Pancreas (tissue), 10 donors: ENCODE measurements at places on chromosomes 1 and 21.

- no peak for DNase-seq
These were observed 712.1 kb upstream of the CXADR start for GRCh38 chr21:16800536-16801275.

DNA sequence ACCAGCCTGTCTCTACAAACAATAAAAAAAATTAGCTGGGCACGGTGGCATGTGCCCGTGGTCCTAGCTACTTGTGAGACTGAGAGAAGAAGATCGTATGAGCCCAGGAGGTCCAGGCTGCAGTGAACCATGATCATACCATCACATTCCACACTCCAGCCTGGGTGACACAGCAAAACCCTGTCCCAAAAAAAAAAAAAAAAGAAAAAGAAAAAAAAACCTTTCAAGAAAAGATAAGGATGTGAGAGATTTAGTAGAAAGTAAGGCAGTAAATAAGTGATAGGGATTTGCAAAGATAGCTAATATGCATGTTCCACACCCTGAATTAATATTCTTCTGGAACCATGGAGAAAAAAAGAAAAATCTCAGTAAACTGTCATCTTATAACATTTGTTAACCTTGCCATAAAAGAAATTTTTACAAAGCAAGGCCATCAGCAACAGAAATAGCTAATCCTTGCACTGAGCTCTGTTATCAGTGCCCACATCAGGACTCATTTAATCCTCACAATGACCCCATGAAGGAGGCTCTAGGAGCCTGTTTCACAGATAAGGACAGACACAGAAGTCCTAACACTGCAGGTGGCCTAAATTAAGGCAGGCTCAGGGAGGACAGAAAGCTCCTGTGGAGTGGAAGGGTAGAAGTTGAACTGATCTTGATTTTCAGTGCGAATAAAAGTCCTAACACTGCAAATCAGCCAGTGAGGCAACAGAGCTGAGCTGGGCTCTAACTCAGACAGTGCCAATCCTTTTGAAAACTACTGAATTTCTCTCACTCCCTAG, 7.6 kb downstream of the GNB1 start:
- no peak for DNase-seq

DNA sequence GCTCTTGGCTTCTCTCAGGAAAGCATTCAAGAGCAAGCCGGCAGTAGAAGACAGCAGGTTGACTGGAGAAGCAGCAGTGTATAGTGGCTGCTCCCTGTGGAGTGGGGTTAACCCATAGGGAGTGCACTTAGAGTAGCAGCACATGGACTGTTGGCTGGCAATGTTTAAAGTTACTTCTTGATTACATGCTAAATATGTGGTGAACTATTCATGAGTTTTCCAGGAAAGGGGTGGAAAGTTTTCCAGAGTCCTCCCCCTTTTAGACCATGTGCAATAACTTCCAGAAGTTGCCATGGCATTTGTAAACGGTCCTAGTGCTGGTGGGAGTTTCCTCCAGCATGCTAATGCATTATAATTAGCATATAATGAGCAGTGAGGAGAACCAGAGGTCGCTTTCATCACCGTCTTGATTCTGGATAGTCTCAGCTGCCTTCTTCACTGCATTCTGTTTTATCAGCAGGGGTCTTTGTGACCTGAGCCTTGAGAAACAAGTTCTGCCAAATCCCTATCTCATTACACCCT, 131.8 kb downstream of the CCDC185 start:
- DNase-seq = no peak

- DNase-seq = no peak
These were observed 49.5 kb downstream of the OLFML2B start for GRCh38 chr1:161973924-161974845.

DNA sequence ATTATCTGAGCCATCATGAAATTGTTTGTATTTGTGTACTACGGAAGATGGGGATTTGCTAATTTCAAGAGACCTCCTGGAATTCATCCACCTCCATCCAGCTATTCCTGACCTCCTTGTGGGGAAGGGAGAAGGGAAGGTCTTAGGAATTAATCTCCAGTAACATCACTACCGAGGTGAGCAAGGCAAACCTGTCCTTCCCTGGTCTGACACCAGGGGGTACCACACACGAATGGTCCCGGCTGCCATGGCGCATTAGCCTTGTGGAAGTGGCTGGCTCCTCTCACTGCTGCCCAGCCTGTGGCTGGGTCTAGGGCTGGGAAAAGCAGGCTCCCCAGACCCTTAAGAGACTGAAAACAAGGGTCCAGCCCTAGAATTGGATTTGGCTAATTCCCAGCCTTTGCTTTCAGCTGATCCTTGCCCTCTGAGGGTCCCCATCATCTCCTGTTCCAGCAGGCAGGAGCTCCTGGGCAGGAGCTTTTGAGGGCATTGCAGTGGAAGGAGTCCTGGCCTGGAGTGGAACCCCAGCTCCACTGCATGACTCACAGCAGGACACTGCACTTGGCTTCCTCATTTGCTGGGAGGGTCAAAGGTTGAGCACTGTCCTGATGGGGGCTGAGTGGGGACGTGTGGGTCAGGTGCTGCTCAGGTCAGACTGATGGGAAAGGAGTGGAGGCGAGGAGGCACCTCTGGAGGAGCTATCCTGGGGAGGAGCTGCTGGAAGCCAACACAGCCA, 34.8 kb downstream of the RIMS3 start:
- DNase-seq = peak; percentile 46

GRCh38 chr21:45288441-45288841, 746 bp upstream of the POFUT2 start:
- peak; percentile 82 for DNase-seq

DNA sequence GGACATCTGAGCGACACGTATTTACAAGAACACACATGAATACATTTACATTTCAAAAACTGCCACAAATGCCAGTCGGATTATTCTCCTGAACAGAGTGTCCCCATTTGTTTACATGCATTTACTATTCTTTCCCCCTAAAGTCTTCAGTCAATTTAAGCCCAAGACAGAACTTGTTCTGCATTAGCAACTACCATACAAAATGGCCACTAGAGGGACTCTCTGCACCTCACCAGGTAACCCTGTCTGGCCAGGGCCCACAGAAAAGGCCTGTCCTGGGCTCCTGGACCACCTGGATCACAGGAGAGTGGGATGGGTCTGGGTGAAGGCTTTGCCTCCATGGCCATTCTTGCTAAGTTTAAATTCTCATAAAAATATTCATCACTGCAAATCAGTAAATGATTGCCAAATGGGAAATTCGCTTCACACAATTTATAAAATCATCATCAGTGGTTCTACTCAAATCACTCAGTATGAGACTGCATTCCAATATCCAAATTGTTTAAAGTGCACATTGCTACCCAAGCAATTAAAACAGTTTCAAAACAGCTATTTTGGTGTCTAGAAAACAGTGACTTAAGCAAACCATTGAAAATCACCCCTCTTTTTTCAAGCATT, 12.5 kb upstream of the GUCA2A start:
- DNase-seq = no peak

DNA sequence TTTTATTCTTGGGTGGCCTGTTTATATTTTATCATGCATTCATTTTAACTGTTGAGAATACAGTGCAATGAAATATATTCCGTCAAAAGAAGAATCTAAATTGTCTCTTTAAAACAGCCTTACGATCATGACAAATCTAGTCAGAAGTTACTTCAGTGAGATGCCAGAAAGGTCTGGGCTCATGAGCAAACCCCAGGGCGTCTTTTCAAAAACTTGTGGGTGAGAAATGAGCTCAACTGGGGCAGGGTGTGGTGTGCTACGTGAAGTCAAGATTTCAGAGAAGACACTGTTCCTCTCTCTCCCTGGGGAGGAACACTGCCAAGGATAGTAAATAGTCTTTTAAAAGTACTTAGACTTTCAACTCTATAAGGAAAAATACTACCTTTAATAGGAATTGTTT, 13.4 kb upstream of the UAP1 start:
- DNase-seq = no peak

DNA sequence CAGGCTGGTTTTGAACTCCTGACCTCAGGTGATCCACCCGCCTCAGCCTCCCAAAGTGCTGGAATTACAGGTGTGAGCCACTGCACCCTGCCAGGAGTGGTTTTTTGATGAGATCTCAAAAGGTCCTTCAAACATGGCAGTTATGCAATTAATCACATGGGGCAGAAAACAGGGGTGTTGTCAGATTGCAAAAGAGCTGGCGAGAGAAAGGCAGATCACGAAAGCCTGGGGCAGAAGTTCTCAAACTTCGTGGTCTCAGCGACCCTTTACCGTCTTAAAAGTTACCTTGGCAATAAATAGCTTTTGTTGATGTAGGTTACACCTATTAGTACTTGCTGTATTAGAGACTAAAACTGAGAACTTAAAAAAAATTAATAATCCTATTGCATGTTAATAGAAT, 16.1 kb downstream of the CNR2 start:
- DNase-seq = no peak

DNA sequence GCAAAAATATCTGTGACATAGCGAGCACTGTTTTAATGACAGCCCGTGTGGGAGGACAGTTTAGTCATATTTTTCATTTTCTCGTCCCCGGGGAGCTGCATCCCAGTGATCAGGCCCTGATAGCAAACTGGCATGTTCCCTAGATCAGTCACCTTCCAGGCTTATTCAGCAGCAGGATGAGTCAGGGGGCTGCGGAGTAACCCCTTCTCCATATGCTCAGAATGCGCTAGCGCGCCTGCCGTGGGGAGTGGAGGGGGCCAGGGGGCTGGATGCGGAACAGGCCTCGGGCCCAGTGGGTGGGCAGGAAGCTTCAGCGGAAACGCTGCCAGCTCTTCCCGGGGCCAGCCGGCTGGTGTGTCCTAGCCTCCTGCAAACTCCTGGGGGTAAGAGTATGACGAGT, 94.0 kb downstream of the KCND3 start:
- no peak for DNase-seq

DNA sequence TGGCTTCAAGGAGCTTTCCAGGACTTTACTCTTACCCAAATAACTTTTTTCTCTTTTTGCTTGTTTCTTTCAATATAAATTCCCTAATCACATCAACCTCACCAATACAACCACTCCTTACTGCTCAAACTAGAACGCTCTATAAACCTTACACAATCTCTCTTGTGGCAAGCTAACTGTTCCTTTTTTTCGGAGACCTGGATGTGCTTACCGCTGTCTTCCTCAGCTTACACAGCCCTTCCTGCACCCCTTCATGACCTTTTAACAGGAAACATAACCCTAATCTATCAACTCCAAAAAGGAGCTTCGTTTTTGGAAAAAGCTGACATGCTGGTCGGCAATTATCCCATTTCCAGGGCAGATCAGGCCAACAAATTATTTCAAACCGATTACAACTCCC, 24.1 kb upstream of the SLC2A5 start:
- DNase-seq = no peak

DNA sequence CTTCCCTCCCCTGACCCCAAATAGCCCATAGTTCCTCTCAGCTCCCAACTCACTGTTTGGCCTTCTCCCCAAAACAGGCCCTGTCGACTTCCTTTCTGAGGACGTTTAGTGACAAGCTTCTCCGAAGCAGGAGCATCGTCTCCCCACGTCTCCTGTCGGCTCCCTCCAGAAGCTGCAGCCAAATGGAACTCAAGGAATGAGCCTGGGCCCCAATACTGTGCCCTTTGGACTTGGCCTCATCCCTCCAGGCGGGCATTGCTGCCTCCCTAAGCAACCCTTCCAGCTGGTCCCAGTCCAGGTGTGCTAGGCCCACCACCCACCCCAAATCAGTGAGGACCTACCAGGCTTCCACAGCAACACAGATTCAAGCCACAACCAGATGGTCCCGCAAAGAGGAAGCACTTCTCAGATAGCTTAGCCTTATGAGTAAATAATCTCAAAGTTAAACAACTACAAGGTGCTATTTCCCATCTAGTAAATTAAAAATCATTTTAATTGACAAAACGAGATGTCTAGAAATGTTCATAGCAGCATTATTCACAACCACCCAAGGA, 33.0 kb downstream of the ACOT7 start:
- DNase-seq = no peak

- DNase-seq = no peak
These were observed 11.2 kb upstream of the CREG1 start for GRCh38 chr1:167564612-167565270.

- DNase-seq = no peak
These were observed 533.3 kb downstream of the OMA1 start for GRCh38 chr1:58013237-58013636.

DNA sequence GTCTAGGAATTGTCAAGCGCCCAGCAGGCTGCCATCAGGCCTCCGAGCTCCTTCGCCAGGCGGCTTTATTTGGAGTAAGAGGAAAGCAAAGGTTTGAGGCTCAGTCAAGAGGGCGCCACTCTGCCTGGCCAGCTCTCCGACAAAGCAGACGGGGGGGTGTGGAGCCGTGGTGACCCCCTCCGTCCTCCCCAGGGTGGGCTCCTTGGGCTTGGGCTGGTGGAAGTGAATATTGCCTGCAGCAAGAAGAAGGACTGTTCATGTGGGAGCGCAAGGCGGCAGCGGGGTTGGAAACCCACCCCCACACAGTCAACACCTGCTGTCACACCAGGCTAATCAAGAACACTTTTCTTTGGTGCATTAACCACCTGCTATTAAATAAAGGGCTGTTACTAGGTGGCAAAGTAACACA, 14.6 kb downstream of the EPHX1 start:
- DNase-seq = no peak

GRCh38 chr1:221439747-221440501, 302.0 kb downstream of the DUSP10 start:
- no peak for DNase-seq

GRCh38 chr1:20068722-20069121, 1.3 kb upstream of the PLA2G5 start:
- no peak for DNase-seq

DNA sequence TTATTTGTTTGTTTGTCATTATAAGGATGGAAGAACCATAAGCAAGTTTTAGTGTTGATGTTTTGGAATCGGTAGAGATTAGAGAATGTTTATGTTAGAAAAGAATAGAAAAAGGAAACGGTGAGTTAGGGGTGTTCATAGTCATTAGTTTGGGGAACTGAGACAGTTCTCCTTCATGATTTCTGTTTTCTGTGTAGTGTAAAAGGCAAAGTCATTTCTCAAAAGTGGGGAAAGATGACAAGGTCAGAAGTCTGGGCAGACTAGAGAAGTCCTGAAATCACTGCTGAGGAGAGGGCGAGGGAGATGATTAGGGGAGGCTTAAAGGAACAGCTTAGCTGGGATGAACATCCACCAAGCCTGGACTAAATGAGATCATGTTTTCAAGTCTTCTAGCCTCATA, 498.9 kb downstream of the TTLL7 start:
- DNase-seq = no peak

GRCh38 chr21:33684068-33684467, 41.8 kb downstream of the ITSN1 start:
- DNase-seq = no peak

- DNase-seq = no peak
These were observed 17.0 kb downstream of the C1orf198 start for GRCh38 chr1:230851291-230851691.

GRCh38 chr1:160850993-160851392, 11.7 kb downstream of the CD244 start:
- DNase-seq = no peak

GRCh38 chr1:214282630-214283242, 1.8 kb downstream of the SMYD2 start:
- no peak for DNase-seq

- DNase-seq = no peak
These were observed 85.3 kb downstream of the MAP3K21 start for GRCh38 chr1:233412812-233413211.
